ENCODE measurements at places on chromosomes 3 and 15.
A peak's percentile ranks its signal among the peaks of the same experiment; 100 is the strongest.

DNA sequence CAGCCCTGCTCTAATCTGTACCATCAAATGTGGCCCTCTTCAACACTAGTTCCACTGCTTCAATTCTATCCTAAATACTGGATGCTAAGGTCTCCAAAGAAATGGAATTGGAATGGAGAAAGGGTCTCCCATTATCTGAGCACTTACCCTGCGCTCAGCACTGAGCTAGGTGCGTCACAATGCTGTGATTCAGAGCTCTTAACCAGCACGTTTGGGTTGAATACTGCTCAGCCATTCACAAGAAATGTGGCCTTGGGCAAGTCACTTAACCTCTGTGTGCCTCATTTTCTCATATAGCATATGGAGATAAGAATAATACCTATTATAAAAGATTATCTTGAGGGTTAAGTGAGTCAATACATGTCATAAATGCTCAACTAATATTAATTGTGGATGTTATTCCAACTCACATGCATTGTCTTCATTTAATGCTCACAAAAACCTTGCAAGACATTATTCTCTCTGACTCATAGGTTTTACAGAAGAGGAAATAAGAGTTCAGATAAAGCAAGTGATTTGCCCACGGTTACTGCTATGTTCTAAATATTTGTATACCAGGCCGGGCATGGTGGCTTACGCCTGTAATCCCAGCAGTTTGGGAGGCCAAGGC, 27.4 kb upstream of the SRGAP3 start:
- no peak for DNase-seq

DNA sequence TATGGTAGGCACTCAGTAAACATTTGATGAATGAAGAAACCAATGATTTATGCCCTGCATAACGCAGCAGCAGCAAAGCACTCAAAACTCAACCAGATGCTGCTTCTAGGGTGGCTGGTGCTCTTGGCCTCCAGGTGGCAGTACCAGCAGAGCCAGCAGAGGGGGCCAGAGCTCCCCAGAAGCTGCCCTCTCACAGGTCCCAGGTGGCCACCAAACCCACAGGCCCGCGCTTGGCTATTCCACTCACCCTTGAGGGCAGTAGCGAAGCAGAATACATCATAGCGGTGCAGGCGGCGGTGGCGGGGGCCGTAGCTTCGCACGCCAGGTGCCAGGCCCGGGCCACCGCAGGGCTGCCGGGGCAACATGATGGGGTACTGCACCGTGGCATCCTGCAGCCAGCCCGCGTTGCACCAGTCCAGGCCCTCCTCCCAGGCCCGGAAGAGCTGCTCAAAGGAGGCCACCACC, 16.6 kb downstream of the HAPLN3 start:
- peak; percentile 73 for DNase-seq

DNA sequence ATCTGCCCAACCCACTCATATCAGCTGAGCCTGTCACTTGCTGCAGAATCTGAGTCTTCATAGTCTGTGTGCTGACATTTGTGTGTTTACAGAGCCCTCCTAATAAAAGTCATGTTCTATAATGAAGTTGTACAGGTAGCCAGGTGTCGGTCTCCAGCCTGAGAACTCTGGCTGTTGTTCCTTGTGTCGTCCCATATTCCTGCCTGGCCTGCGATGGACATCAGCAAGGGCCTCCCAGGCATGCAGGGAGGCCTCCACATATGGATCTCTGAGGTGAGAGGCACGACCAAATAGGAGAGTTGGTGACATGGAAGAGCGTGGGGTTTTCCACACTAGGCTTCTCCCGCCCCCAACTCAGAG, 2.9 kb downstream of the VILL start:
- no peak for DNase-seq

DNA sequence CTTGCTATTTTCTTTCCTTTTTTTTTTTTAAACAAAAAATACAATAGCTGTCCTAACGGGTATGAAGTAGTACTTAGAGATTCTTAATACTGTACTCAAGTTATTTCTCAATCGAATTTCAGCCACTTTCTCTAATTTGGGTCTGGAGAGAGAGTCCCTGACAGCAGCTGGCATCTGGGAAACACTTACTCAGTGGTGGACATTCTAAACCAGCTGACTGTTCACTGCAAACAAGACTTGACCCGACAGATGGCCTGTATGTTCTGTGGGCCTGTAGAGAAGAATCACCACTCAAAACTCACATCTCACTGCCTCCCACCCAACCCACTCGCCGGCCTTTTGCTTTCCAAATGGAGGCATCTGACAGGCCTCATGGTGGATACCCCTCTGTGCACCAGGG, 199.6 kb downstream of the ATP10A start:
- DNase-seq: no peak

GRCh38 chr15:38414357-38414756, 39.6 kb upstream of the FAM98B start:
- DNase-seq: peak; percentile 55

- no peak for DNase-seq
Measured at GRCh38 chr3:43031889-43032545, 52.9 kb downstream of the GASK1A start.

DNA sequence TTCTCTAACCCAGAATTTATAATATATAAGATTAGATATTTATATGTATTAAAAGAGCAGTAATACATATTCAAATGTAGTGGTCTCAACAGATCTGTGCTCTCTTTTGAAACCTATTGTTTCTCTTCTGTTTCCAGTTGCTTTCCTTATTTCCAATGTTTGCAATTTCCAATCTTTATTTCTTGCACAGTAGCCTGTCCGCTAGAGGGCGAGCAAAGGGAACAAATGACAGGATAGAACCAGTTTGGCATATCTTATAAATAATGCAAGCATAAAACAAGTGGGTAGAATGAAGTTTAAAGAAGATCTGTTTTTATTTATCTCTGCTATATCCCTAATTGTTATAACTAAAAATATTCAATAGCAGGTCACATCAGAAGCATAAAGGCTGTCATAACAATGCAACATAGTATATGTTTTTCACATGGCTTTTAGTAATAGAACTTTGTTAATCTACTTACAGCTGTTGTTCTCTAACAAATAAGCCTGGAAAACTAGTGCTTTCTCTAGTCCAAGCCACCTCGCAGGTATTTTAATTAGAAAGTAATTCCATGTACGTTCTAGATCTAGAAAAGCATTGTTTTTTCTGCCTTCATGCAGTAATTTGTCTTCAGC, 15.1 kb upstream of the TCAIM start:
- DNase-seq: peak; percentile 73
